ENCODE measurements at places on chromosomes 13 and 19.

DNA sequence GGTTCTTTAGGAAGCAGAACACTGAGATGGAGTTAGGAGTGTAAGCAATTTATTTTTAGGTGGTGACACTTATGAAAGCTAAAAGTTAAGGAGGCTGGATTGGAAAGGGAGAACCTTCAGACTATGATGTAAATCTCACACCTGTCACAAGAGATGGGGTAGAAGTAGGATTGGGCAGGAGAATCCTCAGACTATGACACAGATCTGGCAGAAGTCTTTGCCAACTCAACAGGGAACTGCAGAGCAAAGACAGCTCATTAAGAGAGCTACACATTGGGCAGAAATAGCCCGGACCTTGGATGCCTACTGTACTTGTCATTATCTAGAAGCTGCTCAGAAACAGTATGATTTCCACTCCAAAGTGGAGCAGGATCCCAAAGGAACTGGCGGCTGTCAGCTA lies 134.4 kb downstream of the DNAJC15 start:
- DNase-seq = no peak

GRCh38 chr13:32261567-32261966 lies 53.6 kb downstream of the ZAR1L start:
- peak; percentile 91 for DNase-seq

- peak; percentile 85 for DNase-seq
Observed at GRCh38 chr19:40687525-40688016, 2.9 kb downstream of the NUMBL start.

GRCh38 chr13:78299832-78300623 lies 303.3 kb downstream of the POU4F1 start:
- DNase-seq = no peak

- no peak for DNase-seq
Observed at GRCh38 chr13:94280349-94280748, 199.1 kb downstream of the DCT start.

GRCh38 chr19:49763230-49763629 lies at the start of gene TSKS:
Gene TSKS (minus strand): TSS chr19:49763306. CDS start chr19:49763247, 59 bp downstream.
- DNase-seq = no peak

GRCh38 chr13:33318744-33319143 lies 33.2 kb upstream of the STARD13 start:
- no peak for DNase-seq

DNA sequence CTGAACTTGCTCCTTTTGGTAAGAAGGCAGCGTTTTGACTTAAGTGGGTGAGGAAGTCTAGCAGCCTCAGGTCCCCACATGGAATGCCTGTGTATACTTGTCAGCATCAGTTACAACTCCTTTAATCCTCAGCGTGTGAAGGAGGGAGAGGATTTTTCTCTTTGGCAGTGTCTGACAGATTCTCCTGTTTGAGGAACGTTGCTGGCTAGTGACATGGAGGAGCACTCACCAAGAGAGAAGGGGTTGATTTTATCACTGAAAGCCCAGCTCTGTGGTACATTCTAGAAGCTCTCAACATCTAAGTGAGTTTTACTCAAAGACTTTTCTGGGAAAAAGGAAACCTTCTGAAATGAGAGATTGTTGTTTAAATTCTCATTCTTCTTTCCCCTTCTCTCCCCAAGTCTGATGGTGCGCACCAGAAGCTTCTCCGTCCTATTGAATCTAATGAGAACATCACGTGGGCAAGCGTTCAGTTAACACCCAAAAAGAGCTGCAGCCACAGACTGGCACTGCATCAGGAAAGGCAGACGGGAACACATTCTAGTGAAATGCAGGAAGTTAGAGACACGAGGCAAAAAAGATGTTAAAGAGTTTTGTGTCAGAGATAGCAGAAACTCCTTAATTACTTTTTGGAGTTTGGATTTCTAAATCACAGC lies 58.2 kb downstream of the GJA3 start:
- DNase-seq = no peak

GRCh38 chr13:44299152-44299943 lies 74.3 kb upstream of the SERP2 start:
- no peak for DNase-seq

- DNase-seq = peak; percentile 81
Observed at GRCh38 chr19:47445937-47446402, 25.7 kb downstream of the SLC8A2 start.

DNA sequence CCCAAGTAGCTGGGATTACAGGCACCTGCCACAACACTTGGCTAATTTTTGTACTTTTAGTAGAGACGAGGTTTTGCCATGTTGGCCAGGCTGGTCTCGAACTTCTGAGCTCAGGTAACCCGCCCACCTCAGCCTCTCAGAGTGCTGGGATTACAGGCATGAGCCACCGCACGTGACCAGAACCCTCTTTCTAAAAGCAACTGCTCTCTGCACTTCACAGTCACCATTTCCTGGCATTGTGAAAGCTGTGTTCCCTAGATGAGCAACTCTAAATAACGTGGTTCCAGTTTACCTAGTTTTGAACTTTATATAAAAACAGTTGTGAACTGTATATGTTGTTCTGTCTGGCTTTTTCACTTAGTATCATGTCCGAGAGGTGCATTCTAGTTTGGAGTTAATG lies 152.9 kb downstream of the SIPA1L3 start:
- DNase-seq = peak; percentile 50
